ENCODE measurements at places on chromosomes 6 and 20.
A peak's percentile ranks its signal among the peaks of the same experiment; 100 is the strongest.

- no peak for DNase-seq
Measured at GRCh38 chr20:13749811-13750210, 34.9 kb downstream of the ESF1 start.

- no peak for DNase-seq
Measured at GRCh38 chr6:110412360-110412759, 3.0 kb downstream of the DDO start.

DNA sequence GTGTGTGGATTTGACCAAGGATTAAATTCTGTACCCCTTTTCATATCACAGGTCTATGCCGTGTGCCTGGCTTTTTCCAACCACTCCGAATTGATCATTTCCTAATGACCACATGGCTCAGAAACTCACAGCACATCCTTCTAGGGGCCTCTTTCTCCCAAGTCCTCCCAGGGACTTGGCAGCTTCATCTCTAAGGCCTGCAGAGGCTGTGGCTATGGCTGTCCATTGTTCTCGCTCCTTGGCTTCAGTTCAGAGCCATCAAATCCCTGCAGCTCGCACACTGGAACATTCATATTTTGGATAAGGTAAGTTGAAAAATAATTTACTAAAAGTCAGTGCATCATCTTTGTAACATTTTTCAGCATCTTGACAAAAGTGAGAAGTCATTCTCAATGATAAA is 497.2 kb upstream of the CDH4 start:
- DNase-seq = no peak

GRCh38 chr6:54618572-54618971 is 228.0 kb upstream of the FAM83B start:
- DNase-seq = no peak

GRCh38 chr20:23570178-23570760 is 2.0 kb upstream of the CST9L start:
- DNase-seq = no peak

- DNase-seq = no peak
Measured at GRCh38 chr6:130932438-130932837, 105.2 kb downstream of the SMLR1 start.

DNA sequence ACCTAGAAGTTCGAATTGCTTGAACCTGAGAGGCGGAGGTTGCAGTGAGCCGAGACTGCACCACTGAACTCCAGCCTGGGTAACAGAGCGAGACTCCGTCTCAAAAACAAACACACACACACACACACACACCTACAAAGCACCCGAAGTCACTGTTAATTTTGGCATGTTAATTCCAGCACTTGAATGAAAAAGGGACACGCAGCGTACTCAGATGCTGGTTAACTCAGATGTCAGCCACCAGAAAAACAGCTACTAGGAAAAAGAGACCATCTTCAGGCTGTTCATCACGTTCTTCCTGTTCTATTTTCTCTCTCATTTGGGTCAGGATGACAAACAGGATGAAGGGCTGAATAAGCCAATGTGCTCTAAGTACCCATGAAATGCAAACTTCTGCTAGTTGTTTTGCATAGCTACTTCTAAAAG is 46.9 kb downstream of the BLOC1S5 start:
- no peak for DNase-seq

DNA sequence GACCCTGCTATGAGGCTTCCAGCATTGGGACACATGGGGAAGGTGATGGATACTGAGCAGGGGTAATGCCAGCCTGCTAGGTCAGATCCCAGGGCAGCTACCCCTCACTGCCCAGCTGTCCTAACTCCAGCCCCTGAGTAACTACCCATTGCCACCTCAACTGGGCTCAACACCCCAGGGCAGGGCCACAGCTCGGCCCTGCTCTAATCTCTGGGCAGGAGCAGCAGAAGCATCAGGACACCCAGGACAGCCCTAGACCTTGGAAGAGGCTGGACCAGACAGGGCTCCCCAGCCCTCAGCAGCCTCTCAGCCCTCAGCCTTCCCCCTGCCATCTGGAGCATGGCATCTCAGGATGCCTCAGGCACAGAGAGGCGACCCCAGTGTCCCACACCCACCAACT is 67.4 kb upstream of the TOP1 start:
- DNase-seq = no peak

DNA sequence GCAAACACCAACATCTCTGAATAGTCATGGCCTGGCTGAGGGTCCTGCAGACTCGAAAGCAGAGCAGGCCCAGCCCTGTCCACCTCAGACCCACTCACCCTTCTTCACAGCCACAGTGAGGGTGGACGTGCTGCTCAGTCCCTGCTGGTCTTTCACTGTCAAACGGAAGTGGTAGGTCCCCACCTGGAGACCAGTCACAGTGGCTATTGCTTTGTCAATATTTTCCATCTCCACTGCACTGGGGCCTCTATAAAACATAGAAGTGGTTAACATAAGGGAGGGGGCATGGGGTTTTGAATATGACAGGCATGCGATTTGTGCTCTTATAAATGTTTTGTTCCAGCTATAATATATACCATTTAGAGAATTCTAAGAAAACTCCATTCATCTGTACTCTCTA is 73.9 kb downstream of the ALDH5A1 start:
- DNase-seq = no peak

- DNase-seq = no peak
Measured at GRCh38 chr6:68738039-68738438, 103.0 kb downstream of the ADGRB3 start.

DNA sequence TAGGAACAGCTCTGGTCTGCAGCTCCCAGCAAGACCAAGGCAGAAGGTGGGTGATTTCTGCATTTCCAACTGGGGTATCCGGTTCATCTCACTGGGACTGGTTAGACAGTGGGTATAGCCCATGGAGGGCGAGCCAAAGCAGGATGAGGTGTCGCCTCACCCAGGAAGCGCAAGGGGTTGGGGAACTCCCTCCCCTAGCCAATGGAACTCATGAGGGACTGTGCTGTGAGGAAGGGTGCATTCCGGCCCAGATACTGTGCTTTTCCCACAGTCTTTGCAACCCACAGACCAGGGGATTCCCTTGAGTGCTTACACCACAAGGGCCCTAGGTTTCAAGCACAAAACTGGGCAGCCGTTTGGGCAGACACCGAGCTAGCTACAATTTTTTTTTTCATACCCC is 21.8 kb downstream of the HDDC2 start:
- no peak for DNase-seq

GRCh38 chr6:41428996-41429421 is 93.6 kb downstream of the NCR2 start:
- DNase-seq = peak; percentile 57

GRCh38 chr6:55212156-55212555 is 37.8 kb downstream of the HCRTR2 start:
- DNase-seq = peak; percentile 86

GRCh38 chr20:22962567-22963439 is 72.3 kb upstream of the SSTR4 start:
- DNase-seq = no peak

- DNase-seq = peak; percentile 16
Measured at GRCh38 chr20:35091816-35092523, 637 bp downstream of the TRPC4AP start.

- DNase-seq = no peak
Measured at GRCh38 chr20:49567421-49568277, at the start of gene PTGIS. TSS of gene PTGIS (minus strand) at chr20:49568137. CDS start at chr20:49568116, 21 bp downstream.

DNA sequence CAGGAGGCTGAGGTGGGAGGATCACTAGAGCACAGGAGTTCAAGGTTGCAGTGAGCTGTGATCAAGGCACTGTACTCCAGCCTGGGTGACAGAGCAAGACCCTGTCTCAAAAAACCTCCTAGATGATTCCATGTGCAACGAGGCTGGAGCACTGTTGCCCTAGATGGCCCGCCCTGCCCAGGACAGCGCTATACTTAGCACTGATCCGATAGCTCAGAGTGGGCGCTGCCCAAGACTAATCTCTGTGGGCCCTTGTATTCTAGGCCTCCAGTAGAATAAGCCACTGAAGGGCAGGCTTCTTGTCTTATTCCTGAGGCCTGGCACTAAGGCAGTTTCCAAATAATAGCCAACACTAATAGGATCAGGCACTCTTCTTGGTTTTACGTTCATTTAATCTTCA is 41.0 kb downstream of the STK35 start:
- no peak for DNase-seq

- no peak for DNase-seq
Measured at GRCh38 chr6:117910549-117910948, 3.5 kb downstream of the SLC35F1 start.

GRCh38 chr6:168377856-168378832 is 58.6 kb upstream of the DACT2 start:
- DNase-seq = no peak

- no peak for DNase-seq
Measured at GRCh38 chr20:10699941-10700340, 26.1 kb upstream of the JAG1 start.

- DNase-seq = peak; percentile 52
Measured at GRCh38 chr6:82775361-82775760, 290.3 kb downstream of the UBE3D start.

DNA sequence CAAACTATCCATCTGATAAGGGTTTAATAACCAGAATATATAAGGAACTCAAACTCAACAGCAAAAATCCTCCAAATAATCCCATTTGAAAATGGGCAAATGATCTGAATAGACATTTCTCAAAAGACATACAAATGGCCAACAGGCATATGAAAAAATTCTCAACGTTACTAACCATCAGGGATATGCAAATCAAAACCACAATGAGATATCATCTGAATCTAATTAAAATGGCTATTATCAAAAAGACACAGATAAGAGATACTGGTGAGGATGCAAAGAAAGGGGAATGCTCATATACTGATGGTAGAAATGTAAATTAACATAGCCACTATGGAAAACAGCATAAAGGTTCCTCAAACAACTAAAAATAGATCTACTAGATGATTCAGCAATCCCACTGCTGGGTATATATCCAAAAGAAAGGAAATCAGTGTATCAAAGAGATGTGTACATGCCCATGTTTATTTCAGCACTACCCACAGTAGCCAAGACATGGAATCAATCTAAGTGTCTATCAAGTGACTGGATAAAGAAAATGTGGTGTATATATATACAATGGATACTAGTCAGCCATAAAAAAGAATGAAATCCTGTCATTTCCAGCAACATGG is 6.1 kb upstream of the BRD2 start:
- DNase-seq = no peak

- no peak for DNase-seq
Measured at GRCh38 chr20:51953731-51954340, 151.5 kb upstream of the SALL4 start.

DNA sequence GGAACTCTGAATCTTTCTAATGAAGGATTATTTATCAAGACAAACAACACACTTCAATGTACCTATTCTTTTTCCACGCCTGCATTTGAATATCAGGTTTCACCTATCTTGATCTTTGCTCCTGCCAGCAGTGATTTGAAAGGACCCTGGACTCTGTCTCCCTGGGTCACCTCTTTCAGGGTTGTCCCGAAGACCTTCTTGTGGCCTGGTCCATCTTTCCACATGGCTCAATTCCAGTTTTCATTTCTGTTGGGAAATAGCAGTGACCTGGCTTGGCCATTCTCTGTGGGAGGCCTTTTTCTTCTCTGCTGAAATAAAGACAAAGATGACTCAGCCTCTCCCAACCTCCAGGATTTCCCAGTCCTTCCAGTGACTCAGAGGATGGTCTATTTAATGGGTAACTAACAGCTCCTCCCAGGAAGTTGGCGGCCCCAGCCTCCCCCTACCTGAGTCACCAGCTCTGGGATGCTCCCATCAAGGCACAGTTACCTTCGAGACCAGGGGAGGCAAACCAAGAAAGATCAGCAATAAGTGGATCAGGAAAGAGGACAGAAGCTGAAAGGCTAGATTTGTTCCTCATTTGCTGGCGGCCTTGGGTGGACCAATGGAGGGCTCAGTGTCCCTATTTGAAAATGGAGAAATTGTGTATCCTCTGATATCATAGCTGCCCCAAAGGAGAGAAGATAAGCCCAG is 120.2 kb upstream of the RNF24 start:
- DNase-seq = peak; percentile 99

- peak; percentile 74 for DNase-seq
Measured at GRCh38 chr6:154448448-154449096, 61.9 kb downstream of the CNKSR3 start.

DNA sequence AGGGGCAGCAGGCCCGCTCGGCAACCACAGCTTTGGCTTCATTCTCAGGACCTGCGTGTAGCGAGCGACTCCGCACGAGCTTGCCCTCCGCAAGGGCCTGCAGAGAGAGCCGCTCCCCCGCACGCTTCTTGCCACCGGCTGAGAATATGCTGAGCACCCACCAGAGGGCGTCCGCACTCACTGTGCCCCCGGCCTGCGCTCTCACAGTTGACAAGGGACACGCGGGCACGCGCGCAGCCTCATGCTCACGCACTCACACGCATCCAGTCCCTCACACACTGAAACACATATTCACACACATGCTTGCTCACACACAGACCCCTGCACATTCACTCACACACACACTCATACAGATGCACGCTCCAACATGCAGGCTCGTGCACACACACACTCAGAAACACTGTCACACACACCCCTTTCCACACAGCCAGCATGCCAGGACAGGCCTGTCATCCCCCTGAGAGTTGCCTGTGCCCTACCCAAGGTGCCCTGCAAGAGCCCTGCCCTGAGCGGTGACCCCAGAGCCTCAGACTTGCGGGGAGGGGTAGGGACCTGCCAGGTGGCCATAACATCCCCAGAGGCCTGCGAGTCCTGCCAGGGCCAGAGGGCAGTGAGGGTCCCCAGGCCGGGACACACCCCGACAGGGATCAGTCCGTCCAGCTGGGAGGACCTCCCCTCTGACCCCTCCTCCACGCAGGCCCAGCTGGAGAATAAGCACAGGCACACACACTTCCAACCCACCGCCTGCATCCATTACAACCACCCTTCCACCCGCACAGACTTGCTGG is 174.1 kb downstream of the BMP7 start:
- DNase-seq = peak; percentile 35

DNA sequence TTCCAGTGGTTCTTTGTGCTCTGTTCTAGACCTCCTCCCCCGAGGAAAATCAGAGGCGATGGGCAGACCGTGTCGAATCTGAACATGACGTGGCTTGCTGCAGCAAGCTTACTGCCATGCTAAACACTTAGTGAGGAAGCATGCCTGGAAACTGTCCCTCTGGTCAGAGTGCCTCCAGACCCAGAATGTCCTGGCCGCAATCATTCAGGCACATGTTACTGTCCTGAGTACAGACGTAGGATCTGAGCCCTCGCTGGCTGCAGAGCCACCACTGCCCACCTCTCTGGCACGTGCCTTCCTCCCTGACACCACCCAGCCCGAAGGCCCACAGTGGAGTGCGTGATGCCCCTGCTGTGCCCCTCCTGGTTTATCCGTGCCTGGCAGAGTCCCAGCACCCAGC is 163.6 kb downstream of the SYNDIG1 start:
- no peak for DNase-seq

Measured in fibroblast of upper back skin (primary cell).